Erythroblast (primary cell): ENCODE measurements at places on chromosomes 16 and 17.

DNA sequence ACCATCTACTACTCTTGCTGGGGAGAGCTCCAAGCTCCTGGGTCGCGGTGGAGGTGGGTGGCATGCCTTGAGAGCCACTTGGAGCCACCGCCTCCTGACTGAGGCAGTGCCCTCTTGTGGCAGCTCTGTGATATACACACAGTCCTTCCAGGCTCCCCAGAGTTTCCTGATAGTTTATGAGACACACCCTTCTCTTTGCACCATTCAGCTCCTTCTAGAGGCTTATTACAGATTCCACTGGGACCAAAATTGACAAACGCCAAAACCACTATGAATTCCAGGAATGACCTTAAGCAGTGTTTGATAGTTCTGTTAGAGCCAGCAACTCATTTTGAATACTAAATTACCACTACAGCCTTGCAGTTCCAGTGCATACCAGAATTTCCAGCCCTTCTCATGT, 170.1 kb upstream of the CDH13 start:
- DNase-seq: peak; percentile 26

- DNase-seq: no peak
Measured at GRCh38 chr16:22372882-22373661, 1.3 kb downstream of the CDR2 start.

- DNase-seq: no peak
Measured at GRCh38 chr16:59144841-59145240, 410.7 kb upstream of the GOT2 start.

DNA sequence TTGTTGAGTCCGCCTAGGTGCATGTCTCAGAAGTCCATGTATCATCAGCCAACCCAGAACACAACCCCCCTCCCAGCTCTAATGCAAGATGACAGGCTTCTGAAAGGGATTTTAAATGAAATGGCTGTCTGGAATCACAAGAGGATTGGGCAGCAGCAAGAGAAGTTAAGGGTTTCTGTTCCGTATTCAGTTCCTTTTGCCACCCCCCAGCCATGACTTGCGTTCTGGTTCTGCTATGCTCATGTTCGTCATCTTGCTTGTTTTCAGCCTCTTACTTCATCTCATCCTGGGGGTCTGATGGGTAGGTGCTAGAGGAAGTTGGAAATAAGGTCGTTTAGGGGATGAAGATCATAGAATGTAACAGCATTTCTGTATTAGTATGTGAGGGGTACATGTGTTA, 12.0 kb downstream of the MINK1 start:
- DNase-seq: peak; percentile 22

DNA sequence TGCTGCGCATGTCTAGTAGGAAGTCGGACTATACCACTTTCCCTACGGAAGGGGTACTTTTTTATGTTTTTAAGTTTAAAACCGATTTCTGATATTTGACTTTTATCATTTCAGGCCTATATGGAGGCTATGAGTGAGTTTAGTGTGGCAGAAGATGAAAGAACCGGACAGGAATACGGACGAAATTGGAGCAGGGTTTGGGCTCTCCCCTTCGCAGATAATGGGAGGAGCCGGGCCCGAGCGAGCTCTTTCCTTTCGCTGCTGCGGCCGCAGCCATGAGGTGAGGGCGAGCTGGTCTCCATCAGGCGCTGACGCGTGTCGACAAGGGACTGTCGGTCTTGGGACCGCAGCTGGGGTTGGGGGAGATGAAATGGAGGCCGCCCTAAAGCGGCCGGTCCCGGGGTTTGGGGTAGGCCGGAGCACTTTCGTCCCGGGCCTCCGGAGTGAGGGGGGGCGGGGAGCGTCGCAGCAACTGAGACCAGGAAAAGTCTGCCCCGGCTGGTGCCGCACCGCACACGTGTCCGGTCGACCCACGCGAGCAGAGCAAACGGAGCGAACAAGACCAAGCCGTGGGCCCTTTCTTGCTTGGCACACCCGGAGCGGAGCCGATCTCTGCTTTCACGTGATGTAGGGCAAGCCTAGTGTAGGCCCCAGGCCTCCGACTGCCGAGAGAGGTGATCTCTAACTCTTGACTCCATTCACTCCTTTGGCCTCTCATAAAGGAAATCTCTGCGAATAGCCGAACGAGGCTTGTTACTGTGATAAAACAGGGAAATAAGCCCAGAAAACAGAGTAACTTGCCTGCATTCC, at the start of gene RPL19:
Gene RPL19, plus strand, starts transcription at position 214 of the 810 bp plus-strand sequence. Its CDS starts 62 bp downstream, at position 276.
- DNase-seq: peak; percentile 96

DNA sequence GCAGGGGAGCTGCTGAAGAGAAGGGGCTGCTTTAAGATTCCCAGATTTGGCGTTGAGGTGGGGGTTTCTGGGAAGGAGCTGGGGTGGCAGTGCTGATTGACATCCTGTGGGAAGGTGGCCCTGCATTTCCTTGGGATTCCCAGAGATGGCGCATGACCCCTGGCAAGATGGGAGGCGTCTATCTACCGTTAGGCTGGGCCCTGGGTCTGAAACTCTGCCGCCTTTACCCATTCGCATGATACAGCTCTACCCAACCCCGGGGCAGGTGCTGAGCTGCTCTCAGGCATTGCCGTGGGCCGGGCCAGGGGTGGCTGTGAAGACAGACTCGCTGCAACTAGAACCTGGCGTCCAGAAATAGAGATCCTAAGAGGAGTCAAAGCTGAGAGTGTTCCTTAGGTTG, 9.9 kb upstream of the MVD start:
- no peak for DNase-seq

GRCh38 chr17:14704121-14704520, 403.2 kb downstream of the HS3ST3B1 start:
- DNase-seq: no peak

GRCh38 chr17:16484445-16485175, 7.4 kb downstream of the LRRC75A start:
- no peak for DNase-seq

GRCh38 chr16:23464196-23464595, 11.2 kb upstream of the COG7 start:
- no peak for DNase-seq

DNA sequence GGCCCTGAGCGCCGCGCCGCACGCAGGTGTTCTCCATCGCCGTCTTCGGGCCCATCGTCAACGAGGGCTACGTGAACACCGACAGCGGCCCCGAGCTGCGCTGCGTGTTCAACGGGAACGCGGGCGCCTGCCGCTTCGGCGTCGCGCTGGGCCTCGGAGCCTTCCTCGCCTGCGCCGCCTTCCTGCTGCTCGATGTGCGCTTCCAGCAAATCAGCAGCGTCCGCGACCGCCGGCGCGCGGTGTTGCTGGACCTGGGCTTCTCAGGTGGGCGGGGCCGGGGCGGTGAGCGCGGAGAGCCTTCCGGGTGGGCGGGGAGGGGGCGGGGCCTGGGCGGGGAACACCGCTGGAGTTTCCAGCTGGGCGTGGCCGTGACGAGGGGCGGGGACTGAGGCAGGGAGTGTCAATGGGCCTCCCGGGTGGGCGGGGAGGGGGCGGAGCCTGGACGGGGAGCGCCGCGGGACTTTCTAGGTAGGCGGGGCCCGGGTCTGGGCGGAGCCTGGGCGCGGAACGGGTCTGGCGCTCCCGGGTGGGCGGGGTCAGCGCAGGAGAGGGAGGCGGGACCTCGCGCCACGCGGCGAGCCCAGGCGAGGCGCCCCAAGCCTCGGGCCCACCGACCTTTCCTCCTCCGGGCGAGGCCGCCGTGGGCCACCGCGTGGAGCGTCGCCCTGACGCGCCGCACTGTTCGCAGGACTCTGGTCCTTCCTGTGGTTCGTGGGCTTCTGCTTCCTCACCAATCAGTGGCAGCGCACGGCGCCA, 2.4 kb downstream of the SYNGR3 start:
- DNase-seq: peak; percentile 94

DNA sequence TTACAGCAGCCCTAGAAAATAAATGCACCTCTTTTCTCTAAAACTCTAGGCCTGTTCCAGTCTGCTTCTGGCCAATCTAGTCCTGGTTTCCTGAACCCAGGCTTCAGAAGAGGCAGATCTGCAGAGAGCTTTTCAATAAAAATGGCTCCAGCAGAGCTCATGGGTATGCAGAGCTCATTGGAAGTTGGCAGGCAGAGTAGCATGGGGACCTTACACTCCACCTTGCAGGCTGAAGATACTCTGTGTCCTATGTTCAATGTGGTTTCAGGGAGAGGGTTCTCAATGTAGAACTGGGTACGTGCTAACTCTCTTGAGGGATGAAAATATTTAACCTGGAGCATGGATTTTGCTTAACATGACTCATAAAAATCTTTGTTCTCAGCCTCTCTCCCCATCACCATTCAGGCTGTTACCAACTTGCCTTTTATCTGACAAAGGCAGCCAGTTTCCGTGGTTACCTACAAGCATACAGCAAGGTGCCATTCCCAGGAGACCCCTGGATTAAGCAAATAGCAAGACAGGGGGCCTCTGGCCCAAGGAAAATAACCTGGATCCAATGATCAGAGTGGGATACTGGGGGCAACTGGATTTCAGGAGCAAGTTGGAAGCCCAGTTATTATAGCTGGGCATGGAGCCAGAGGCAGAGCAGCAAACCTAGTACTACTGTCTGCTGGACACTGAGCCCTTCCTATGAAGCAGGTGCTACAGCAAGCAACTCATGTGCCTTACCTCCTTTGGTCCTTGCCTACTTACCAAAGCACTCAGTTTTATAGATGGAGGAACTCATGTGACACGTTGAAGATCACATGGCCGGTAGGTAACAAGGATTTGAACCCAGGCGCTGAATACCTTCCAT, 98.2 kb upstream of the DHX40 start:
- DNase-seq: no peak

GRCh38 chr16:88381820-88382451, 823 bp upstream of the ZNF469 start:
- DNase-seq: no peak

- no peak for DNase-seq
Measured at GRCh38 chr17:45768000-45768399, 16.1 kb upstream of the CRHR1 start.

DNA sequence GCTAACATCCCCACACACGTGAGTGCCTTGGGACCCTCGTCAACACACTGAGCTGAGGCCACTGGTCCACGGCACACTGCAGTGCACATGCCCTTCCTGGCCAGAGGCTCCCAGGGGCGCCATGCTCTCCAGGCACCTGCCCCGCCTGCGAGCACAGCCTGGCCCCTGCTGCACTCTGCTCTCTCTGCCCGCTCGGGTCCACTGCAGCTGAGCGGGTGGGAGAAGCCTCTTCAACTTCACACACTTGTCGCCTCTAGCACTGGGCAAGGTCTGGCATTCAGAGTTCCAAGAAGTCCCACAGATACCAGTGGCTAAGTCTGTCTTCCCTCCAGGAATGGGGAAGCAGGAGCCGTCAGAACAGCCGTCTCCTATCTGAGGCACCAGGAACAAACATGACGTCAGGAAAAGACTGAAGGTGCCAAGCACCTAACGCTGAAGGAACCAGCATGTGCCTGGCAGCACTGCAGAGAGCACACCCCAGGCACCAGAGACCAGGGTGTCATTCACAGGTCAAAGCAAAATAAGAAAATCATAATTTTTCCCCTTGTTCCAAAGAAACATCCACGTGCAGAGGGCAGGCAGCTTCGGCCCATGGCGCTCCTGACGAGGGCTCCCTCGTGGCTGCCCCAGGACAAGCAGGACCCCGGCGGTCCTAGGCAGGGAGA, 82.9 kb downstream of the ZNF778 start:
- DNase-seq: no peak

- no peak for DNase-seq
Measured at GRCh38 chr16:69204172-69204571, 17.2 kb downstream of the SNTB2 start.

- DNase-seq: no peak
Measured at GRCh38 chr17:43992641-43993040, 11.8 kb upstream of the NAGS start.

DNA sequence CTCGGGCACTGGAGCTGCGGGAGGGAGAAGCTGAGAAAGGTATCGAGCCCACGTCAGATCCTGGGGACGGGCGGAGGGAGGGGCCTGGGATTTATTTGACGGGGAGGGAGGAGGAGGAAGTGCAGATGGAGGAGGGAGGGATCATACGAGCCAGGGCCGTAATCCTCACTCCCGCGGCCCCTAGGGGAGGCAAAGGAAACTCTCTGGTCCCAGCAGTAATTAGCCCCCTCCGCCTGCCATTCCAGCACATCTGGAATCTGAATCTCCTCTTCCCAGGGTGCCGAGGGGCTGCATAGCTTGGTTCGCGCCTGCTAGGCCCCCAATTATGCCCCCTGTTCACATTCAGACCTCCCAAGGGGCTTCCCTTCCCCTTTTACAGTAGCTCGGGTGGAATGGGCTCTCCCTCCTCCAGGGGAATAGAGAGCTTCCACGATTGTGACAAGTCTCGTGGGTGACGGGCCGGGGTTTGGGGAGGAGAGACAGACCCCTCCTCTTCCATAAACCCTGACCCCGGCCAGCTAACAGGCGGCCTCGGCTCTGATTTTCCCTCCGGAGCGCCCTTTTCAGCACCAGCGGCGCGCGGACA, at the start of gene SEZ6L2:
Gene SEZ6L2, minus strand, starts transcription at position 35 of the 586 bp plus-strand sequence. CDS start 531 bp downstream, outside the sequence.
- no peak for DNase-seq
